NCI-H1417 (cell line): ENCODE measurements at places on chromosomes 3 and 15.

- no peak for DNase-seq
Measured at GRCh38 chr3:166085164-166085856, 248.1 kb upstream of the BCHE start.

DNA sequence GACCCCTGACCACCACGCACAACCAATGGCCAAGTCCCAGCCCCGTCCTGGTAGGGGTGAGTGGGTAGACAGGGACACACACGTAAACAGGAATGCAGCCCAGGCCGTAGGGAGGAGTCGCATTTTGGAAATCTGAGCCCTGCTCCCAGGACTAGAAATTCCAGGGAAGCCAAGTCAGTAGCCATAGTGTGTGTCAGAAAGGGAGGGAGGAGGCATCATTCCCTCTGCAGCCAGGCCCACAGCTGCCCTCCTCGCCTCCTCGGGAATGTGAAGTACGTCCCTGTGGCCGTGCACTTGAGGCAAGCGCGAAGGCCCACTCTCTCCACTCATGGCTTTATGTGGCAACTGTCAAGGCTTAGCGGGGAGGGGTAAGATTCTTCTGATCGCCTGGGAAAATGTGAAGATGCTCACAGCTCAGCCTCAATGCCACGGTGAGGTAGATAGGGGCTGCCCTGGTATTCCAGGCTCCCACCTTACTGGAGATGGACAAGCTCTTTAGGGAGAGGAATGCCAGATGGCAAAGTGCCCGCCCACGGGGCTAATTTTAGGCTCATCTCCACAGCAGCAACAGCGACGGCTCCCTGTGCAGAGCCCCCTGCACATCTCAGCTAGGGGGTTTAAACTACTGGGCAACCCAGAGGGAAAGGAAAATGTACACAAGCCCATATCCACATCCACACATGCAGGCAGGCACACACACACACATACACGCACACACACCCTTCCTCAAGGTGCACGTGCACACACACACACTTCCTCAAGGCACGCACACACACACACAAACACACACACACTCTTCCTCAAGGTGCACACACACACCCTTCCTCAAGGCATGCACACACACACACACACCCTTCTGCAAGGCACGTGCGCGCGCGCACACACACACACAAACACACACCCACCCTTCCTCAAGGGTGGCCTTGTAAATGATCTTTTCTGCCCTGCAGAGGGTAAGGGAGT is 65.5 kb downstream of the ADCY5 start:
- no peak for DNase-seq

GRCh38 chr3:195003006-195003892 is 267.7 kb downstream of the XXYLT1 start:
- DNase-seq: no peak

- peak; percentile 40 for DNase-seq
Measured at GRCh38 chr3:60579734-60580133, 671.5 kb downstream of the FHIT start.

DNA sequence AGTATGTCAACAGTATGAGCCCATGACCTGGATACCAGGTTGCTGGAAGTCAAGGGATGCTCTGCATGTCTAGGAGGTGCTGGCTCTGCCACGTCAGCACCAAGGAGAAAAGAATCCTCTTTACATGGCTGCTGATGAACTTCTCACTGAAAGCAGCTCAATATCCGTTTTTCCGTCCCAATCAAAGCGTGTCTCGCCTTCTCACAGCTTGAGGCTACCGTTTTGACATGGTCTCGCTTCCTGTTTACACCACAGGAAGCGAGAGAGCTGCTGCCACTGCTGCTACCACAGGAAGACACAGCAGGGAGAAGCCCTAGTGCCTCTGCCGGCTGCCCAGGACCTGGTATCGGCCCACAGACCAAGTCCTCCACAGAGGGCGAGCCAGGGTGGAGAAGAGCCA is 27.3 kb downstream of the STARD5 start:
- peak; percentile 44 for DNase-seq

GRCh38 chr15:70195587-70196305 is 98.0 kb upstream of the TLE3 start:
- DNase-seq: no peak

GRCh38 chr3:76872999-76873398 is 166.9 kb upstream of the ROBO2 start:
- no peak for DNase-seq

- no peak for DNase-seq
Measured at GRCh38 chr3:10546181-10546624, 40.8 kb upstream of the ATP2B2 start.

DNA sequence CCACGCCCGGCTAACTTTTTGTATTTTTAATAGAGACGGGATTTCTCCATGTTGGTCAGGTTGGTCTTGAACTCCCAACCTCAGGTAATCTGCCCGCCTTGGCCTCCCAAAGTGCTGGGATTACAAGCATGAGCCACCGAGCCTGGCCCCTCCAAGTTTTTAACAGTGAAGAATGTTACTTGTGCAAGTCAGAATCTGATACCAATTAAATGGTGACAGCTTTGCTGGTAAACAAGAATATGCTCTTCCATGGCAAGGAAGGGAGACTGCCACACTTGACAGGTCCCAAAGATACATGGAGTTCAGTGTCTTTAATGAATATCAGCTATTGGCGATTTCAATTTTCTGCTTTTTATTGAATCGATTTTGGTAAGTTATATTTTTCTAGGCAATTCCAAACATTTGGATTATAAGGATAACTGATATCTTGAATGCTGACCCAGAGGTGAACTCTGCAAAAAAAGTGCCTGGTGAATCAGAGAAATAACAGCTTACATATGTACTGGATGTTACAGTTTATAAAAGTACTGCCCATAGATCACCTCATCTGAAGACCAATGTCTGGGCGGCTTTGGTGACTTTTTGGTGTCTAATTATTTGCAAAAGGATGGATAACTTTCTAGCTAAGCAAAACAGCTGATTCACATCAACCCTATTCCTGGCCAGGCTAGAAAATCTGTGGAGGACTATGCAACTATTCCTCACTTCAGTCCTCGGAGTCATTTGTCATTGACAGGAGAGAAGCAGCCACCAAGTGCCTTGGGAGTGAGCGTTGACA is 1.2 kb downstream of the PARP16 start:
- no peak for DNase-seq

DNA sequence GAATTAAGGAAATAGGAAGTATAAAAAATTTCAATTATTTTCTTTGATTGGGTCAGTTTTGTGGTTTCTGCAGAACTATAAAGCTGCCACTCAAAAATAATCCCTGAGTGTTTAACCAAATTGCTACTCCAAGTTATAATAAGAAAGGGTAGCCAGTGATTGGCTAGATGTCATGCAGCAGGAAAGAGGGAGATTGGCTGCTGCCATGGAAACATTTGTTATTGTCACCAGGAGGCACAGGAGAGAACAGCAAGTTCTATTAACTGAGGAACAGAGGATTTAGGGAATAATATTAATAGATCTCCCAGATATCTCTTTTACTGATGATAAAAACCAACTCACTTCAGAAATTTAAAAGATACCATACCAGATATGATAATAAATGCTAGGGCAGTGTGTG is 42.6 kb downstream of the CLDN1 start:
- DNase-seq: peak; percentile 23

DNA sequence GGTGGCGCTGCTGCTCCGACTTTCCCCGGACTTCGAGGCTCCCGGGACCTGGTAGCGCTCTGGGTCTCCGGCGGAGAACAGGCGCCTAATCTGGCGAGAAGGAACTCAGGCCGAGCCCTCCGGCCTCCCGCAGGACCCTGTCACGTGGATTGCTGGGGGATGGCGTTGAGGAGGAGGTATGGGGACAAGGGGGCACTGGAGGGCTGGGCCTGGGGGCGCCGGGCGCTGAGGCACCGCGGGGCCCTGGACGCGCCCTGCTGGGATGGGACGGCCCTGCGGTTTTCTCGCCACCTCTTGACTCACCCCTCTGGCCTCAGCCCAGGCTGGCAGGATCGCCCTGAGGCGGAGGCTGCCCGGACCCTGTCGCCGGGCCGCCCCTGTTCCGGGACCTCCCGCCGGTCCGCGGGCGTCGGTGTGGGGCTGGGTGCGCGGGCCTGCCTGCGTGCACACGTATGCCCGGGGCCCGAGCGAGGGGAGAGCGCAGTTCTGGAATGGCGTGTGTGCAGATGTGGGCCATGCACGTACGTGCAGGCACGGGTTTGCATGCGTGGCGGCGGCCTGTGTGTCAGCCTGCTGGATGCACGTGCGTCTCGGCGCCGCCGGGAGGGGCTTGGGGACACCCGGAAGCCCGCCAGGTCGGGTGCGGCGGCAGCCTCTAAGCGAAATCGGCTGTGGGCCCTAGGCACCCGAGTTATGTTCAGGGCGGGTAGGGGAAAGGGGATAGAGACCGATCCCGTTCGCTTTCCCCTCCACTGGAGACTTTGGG is 752 bp downstream of the C15orf39 start:
- DNase-seq: peak; percentile 78

DNA sequence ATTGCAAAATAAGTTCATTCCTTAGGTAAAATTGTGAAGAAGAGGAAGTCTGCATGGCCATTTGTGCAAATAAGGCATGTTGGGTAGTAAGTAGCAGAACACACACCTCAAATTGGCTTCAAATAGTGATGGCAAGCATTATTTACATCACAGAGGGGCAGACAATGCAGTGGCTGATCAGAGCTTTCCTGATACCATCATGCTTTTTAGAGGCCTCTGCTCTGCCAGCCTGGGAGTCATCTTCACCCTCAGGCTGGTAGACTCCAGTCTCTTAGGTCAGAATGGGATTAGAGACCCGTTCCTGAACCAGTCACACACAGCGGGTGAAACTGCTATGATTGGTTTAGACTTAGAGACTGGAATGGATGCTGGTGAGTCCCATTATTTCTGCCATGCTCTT is 396.0 kb upstream of the MCTP2 start:
- no peak for DNase-seq

DNA sequence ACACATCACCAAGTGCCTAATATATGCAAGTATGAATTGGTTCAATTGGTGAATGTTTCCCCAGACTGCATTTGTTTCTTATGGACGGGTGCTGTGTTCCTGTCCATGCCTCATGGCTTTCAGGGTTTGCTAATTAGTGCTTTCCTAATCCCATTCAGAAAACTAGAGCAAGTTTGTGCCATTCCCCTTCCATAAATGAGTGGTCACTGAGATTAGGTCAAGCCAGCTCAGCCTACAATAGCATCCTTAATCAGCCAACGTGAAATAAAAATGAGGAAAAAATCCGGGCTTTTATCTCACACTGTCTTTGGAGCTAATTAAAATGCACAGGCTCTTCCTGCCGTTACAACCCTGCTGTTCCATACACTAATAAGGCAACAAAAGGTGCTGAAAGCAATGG is 788.8 kb downstream of the ROBO1 start:
- no peak for DNase-seq

DNA sequence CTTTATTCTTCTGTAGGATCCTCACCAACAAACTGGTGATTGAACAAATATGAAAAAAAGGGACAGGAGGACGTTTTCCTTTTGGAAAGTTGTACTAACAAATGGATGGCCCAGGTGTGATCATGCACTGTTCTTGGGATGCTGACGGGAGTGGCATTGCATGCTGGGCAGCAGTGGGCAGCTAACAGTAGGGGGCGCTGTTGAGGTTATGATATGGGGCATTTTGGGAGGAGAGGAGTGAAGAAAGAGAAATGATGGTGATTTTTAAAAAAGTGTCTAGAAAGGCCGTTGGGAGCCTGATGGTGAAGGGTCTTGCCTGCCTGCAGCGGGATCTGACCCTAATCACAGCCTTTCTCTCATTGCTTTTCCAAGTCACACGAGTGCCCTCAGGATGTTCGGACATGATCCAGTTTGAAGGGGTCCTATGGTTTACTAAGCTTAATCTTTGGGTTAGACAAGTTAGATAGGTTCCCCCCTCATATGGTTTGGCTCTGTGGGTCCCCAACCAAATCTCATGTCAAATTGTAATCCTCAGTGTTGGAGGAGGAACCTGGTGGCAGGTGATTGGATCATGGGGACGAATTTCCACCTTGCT is 46.2 kb upstream of the PRTG start:
- no peak for DNase-seq

DNA sequence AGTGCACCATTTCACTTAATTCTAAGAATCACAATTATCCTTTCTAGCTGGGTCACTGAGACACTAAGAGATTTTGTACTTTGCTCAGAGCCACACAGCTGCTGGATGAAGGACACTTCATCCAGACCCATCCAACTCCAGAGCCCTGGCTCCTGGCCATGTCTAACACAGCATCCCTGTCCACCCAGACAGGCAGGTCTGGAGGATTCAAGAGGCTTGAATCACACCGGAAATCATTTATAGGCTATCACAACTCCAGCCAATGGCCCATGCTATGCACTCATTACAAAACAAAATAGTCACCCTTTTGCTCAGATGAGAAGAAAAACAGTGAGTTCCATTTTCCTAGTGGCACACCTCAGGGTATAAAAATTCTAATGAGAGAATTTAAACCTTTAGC is 198.2 kb upstream of the LMCD1 start:
- no peak for DNase-seq

DNA sequence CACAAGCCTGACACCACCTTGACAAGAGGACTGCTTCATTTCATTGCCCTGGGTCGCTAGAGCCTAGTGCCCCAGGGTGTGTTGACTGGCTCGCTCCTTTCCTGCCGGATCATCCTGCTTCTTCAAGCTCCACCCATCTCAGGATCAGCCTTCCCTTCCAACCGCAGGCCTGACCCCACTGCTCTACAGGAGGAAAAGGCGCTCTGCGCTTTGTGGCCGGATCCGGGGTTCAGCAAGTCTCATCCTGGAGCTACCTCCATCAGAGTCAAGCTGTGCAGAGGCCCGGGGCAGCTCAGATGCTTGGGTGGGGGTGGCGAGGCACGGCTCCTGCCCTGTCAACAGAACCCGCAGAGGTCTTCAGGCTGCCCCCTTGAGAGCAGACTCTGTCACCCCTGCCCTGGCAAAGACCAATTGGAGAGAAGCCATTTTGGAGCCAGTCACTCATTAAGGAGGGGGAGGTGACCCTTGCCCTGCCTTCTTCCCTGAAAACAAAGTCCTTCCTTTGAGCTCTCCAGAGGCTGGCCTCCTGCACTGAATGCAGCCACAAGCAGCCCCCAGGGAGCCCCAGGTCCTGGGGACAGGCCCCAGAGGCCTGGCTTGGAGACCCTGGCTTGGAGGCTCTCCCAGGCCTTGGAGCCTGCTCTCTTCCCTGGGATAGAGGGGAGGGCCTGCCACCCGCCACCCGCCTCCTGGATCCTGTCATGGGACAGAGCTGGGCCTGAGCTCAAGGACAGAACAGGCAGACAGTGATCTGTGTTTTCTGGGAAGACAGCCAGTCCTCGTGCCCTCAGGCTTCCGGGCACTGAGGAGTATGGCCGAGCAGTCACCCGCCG is 80.3 kb downstream of the CPN2 start:
- DNase-seq: no peak

DNA sequence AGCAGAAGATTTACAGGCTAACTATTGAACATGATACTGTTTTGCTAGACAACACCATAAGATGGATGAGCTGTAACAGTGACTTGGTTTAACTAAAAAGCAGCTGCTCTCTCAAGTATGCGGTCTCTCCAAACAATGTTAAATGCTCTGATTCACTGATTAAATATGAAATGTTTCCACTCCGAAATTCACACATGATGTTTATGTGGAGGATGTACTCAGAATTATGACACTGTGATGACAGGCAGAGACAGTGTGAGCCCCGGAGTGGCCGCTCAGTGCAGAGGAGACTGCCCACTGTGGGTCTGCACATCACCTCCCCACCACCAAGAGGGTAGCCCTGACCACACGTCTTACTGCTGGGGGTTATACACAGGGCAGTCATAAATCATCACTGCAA is 83.9 kb upstream of the MEX3B start:
- DNase-seq: peak; percentile 66

- DNase-seq: no peak
Measured at GRCh38 chr3:141122455-141123030, 71.4 kb downstream of the SPSB4 start.

- DNase-seq: no peak
Measured at GRCh38 chr15:48510976-48511375, 134.5 kb downstream of the FBN1 start.
